Activated CD4-positive, alpha-beta memory T cell treated with anti-CD3 and anti-CD28 coated beads for 36 hours (primary cell): ENCODE measurements at places on chromosomes 3 and 15. TPM values are rescaled to one million over a fixed set of nuclear protein-coding genes. Genes with fewer than 3 reads are reported as not detected.

MAPKBP1 gene
- total RNA-seq, result 16.1 TPM

CERS3 gene
- 0.19 TPM for total RNA-seq

ADAMTS7 gene
- 0.10 TPM for total RNA-seq

ALS2CL gene
- total RNA-seq, result 4.3 TPM

CACNA1D gene
- 0.53 TPM for total RNA-seq

C3orf85 gene
- not detected for total RNA-seq

EPHA3 gene
- total RNA-seq, result not detected

LRRFIP2 gene
- 30.7 TPM for total RNA-seq

DNA sequence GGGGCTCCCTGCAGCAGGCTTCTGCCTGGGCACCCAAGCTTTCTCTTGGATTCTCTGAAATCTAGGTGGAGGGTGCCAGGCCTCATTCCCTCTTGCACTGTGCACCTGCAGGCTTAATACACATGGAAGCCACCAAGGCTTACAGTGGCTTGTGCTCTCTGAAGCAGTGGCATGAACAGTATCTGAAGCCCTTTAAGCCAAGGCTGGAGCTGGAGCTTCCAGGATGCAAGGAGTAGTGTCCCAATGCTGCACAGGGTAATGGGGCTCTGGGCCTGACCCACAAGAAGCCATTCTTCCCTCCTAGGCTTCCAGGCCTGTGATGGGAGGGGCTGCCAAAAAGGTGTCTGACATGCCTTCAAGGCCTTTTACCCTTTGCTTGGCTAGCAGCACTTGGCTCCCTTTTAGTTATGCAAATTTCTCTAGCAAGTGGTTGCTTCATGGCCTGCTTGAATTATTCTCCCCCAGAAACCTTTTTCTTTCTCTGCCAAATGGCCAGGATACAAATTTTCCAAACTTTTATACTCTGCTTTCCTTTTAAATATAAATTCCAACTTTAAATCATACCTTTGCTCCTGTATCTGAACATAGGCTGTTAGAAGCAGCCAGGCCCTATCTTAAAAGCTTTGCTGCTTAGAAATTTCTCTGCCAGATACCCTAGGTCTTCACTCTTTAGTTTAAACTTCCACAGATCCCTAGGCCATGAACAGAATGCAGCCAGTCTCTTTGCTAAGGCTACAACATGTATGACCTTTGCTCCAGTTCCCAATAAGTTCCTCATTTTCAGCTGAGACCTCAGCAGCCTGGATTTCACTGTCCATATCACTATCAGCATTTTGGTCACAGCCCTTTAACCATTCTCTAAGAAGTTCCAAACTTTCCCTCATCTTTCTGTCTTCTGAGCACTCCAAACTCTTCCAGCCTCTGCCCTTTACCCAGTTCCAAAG is 201.1 kb upstream of the LRRFIP2 start:
- H3K27me3 ChIP-seq, result no peaks in the 10 kb centered on the region
- no peak overlapping the region for H3K4me3 ChIP-seq
- no peak for DNase-seq

DNA sequence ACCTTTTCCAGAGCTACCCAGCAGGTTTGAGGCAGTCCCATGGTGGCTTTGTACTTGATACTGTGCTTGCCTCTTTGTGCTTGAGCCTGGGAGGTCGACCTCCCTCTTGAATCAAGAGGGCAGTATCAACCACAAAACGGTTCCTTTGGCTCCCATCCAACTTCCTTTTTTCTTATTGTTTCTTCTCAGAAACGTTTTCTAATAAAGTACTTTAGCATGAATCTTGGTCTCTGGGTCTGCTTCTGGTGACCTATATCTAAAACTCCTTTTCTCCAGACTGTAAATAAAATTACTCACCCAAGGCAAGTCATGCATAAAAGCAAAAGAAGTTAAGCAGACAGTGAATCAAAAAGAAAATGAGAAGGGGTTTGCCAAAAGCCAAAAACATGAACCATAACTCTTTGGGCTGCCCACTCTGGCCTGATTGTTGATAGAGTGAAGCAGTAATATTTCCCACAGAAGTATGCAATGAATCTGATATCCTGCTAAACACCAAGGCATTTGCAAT is 112.2 kb upstream of the SLC4A7 start:
- H3K36me3 ChIP-seq, result no peaks in the 10 kb centered on the region
- H3K4me3 ChIP-seq, result no peak overlapping the region
- DNase-seq, result peak; percentile 35
- H3K27ac ChIP-seq, result peak overlapping the region; percentile 25
- H3K27me3 ChIP-seq, result no peaks in the 10 kb centered on the region

DNA sequence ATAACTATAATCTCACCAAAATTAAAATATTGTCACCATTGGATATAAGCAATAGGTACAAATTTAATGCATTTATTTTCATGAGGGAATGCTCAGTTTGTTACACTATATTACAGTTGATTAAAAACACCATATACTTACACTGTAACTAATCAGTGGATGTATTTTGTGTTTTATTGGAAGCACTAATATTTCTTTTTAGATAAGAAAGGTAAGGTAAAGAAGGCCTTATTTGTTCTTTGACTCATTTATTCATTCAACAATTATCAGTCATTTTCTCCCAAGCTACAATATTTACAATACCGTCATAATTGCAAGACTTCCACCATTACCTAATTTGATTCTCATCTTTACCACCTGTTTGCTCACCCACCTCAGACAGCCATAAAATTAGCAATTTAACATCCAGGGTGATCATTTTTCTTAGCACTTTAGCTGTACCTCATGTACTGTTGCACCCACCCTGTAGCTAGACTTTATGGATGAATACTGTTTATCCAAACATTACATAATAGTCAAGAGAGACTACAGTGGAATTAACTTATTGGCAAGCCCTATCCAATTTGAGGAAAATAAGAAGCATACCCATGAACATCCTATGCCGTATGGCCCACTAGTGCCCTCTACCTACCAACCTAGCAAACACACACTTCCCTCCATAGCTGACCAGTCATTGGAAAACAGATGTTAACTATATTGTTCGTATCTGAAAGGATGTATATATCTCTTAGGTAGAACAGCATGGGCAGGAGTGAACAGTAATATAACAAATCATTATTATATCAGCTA is 229.6 kb downstream of the BBX start:
- H3K27me3 ChIP-seq, result no peaks in the 10 kb centered on the region
- no peak for DNase-seq
- H3K4me1 ChIP-seq, result no peaks in the 10 kb centered on the region

GRCh38 chr3:189590223-189590622 is 41.0 kb upstream of the TP63 start:
- H3K27ac ChIP-seq, result no peak overlapping the region
- H3K27me3 ChIP-seq, result peaks cover under 1% of the 10 kb centered on the region
- peaks cover 13% of the 10 kb centered on the region for H3K4me1 ChIP-seq

GRCh38 chr3:101676765-101677435 is at the start of gene ZBTB11:
ZBTB11 (minus strand) TSS chr3:101677132; CDS start chr3:101676914, 218 bp downstream.
- peak within 1 kb of the TSS; percentile 93 for H3K4me3 ChIP-seq
- H3K27me3 ChIP-seq, result no peaks in the 10 kb centered on the region
- peak within 1 kb of the TSS; percentile 91 for H3K27ac ChIP-seq
- H3K4me1 ChIP-seq, result peaks cover 57% of the 10 kb centered on the region

DNA sequence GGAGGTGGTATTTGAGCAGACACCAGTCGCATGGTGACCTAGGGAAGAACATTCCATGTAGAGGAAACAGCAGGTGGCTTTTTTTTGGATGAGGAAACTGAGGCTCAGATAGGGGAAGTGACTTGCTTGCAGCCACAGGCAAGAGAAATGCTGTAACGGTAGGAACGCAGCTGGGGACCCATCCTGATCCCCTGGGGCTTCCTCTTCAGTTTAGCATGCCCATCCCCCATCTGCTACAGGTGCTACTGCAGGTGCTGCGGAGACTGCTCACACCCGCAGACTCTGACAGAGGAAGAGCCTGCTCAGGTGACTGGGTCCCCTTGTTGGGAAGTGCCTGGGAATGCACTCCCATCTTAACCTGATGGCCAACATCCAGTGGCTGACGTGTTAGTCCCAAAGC is 55.4 kb upstream of the SEC13 start:
- no peaks in the 10 kb centered on the region for H3K27me3 ChIP-seq
- no peak overlapping the region for H3K4me3 ChIP-seq
- H3K27ac ChIP-seq, result no peak overlapping the region
- H3K36me3 ChIP-seq, result no peaks in the 10 kb centered on the region
- no peak for DNase-seq
- H3K4me1 ChIP-seq, result no peaks in the 10 kb centered on the region

- H3K27me3 ChIP-seq, result peaks cover 38% of the 10 kb centered on the region
- peak overlapping the region; percentile 30 for H3K4me3 ChIP-seq
- no peaks in the 10 kb centered on the region for H3K4me1 ChIP-seq
- no peak overlapping the region for H3K27ac ChIP-seq
- DNase-seq, result peak; percentile 15
- no peaks in the 10 kb centered on the region for H3K36me3 ChIP-seq
Measured at GRCh38 chr15:55587321-55588069, 650 bp downstream of the PYGO1 start.

GRCh38 chr15:74171965-74172541 is 1.5 kb upstream of the ISLR start:
- no peak overlapping the region for H3K27ac ChIP-seq
- H3K36me3 ChIP-seq, result no peaks in the 10 kb centered on the region

- H3K36me3 ChIP-seq, result no peaks in the 10 kb centered on the region
- no peak overlapping the region for H3K27ac ChIP-seq
- H3K4me3 ChIP-seq, result no peak overlapping the region
- no peak for DNase-seq
- peaks cover 6% of the 10 kb centered on the region for H3K27me3 ChIP-seq
Measured at GRCh38 chr3:58706395-58707167, 40.0 kb upstream of the FAM3D start.

GRCh38 chr3:184354121-184354728 is 7.2 kb downstream of the CLCN2 start:
- no peak overlapping the region for H3K4me3 ChIP-seq
- no peaks in the 10 kb centered on the region for H3K4me1 ChIP-seq
- peak; percentile 74 for DNase-seq

- peaks cover 2% of the 10 kb centered on the region for H3K36me3 ChIP-seq
- peaks cover 13% of the 10 kb centered on the region for H3K4me1 ChIP-seq
- no peak overlapping the region for H3K27ac ChIP-seq
- H3K4me3 ChIP-seq, result no peak overlapping the region
Measured at GRCh38 chr3:51710631-51711351, 3.9 kb downstream of the GRM2 start.

DNA sequence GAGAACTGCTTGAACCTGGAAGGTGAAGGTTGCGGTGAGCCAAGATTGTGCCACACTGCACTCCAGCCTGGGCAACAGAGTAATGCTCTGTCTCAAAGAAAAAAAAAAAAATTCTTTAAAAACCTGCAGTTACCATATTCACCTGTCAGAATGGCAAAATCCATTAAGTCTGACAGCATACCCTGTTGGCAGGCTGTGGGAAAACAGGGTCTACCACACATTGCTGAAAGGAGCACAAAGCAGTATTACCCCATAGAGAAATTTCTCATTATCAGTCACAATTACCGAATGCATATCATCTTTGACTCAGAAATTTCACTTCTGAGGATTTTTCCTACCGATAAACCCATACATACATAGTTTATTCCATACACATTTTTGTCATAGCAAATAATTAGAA is 264.1 kb upstream of the SLCO3A1 start:
- H3K36me3 ChIP-seq, result peaks cover 2% of the 10 kb centered on the region
- peak; percentile 22 for DNase-seq
- H3K4me1 ChIP-seq, result peaks cover 4% of the 10 kb centered on the region
- H3K27ac ChIP-seq, result no peak overlapping the region
- H3K27me3 ChIP-seq, result peaks cover 3% of the 10 kb centered on the region

GRCh38 chr15:79853492-79854328 is 43.1 kb downstream of the MTHFS start:
- no peak overlapping the region for H3K27ac ChIP-seq
- H3K4me3 ChIP-seq, result no peak overlapping the region
- H3K36me3 ChIP-seq, result peaks cover 14% of the 10 kb centered on the region
- peaks cover 15% of the 10 kb centered on the region for H3K4me1 ChIP-seq
- no peaks in the 10 kb centered on the region for H3K27me3 ChIP-seq

GRCh38 chr3:137582484-137582883 is 181.6 kb upstream of the SOX14 start:
- no peaks in the 10 kb centered on the region for H3K27me3 ChIP-seq
- no peaks in the 10 kb centered on the region for H3K36me3 ChIP-seq
- no peak overlapping the region for H3K4me3 ChIP-seq
- no peak for DNase-seq
- H3K27ac ChIP-seq, result no peak overlapping the region
- H3K4me1 ChIP-seq, result no peaks in the 10 kb centered on the region

DNA sequence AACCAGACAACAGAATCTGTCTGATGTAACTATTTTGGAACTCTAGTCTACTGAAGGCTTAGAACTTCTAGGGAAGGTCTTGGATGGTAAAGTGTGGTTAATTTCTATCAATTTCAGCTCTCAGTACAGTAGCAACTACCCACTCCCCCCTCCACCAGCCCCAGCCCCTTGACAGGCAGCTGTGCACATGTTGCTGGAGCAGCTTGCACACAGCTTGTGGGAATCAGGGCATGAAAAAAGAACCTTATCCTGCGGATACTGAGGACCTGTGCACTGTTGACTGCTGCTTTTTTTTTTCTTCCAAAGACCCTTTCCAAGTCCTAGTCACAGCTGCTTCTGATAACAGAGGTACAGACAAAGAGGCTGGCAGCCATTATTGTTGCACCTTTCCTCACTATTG is 81.5 kb upstream of the UBP1 start:
- DNase-seq, result no peak
- no peaks in the 10 kb centered on the region for H3K4me1 ChIP-seq
- no peak overlapping the region for H3K27ac ChIP-seq
- no peak overlapping the region for H3K4me3 ChIP-seq

DNA sequence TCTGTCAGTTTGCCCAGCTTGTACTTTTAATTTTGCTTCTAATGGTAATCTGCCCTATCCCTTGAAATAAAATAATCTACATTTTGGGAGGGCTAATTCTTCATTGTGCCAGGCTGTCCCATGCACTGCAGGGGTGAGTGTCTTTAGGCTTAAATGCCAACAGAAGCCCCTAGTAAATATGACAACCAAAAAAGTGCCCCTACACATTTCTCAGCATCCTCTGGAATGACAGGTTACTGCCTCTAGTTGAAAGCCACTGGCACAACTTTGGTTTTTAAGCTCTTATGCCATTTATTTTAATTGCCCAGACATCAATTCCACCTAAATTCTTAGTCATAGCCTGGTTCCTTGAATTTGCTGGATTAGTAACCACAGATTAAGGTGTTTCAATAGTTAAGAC is 3.4 kb downstream of the EPM2AIP1 start:
- peak overlapping the region; percentile 57 for H3K4me3 ChIP-seq
- H3K36me3 ChIP-seq, result peaks cover 50% of the 10 kb centered on the region
- peaks cover 42% of the 10 kb centered on the region for H3K4me1 ChIP-seq
- H3K27me3 ChIP-seq, result no peaks in the 10 kb centered on the region

- no peak overlapping the region for H3K27ac ChIP-seq
- peaks cover 20% of the 10 kb centered on the region for H3K4me1 ChIP-seq
Measured at GRCh38 chr15:77493324-77493907, 72.7 kb downstream of the HMG20A start.

GRCh38 chr15:24940236-24940635 is 14.6 kb upstream of the SNRPN start:
- H3K27me3 ChIP-seq, result no peaks in the 10 kb centered on the region
- no peak overlapping the region for H3K4me3 ChIP-seq
- H3K27ac ChIP-seq, result no peak overlapping the region
- no peak for DNase-seq
- no peaks in the 10 kb centered on the region for H3K4me1 ChIP-seq
- H3K36me3 ChIP-seq, result no peaks in the 10 kb centered on the region

GRCh38 chr15:32877252-32878019 is 159.6 kb downstream of the GREM1 start:
- no peak overlapping the region for H3K4me3 ChIP-seq
- H3K27me3 ChIP-seq, result no peaks in the 10 kb centered on the region
- no peaks in the 10 kb centered on the region for H3K36me3 ChIP-seq
- DNase-seq, result no peak
- H3K4me1 ChIP-seq, result no peaks in the 10 kb centered on the region
